Left colon (tissue), 2 donors: ENCODE measurements at places on chromosomes 1 and 21. TPM values are rescaled to one million over a fixed set of nuclear protein-coding genes. Genes with fewer than 3 reads are reported as not detected.

Gene IQCC
- total RNA-seq: 1.8 TPM

Gene THEM4
- total RNA-seq: 7.3 TPM

Gene HMCN1
- total RNA-seq: 3.9 TPM

Gene IPP
- total RNA-seq: 18.8 TPM

Gene CCDC17
- 5.6 TPM for total RNA-seq

Gene C1orf94
- total RNA-seq: not detected

Gene RGS4
- 0.12 TPM for total RNA-seq

Gene WNT4
- total RNA-seq: 3.1 TPM

Gene LEFTY1
- 106 TPM for total RNA-seq

Gene MYOCOS
- not detected for total RNA-seq

Gene LRRC3
- 3.5 TPM for total RNA-seq

Gene PODN
- total RNA-seq: 6.2 TPM

Gene PAQR6
- 1.8 TPM for total RNA-seq

Gene HCRTR1
- not detected for total RNA-seq

Gene HAO2
- not detected for total RNA-seq

Gene YBX1
- 419 TPM for total RNA-seq

Gene TRIM58
- total RNA-seq: 4.2 TPM

Gene MYOC
- 1.9 TPM for total RNA-seq
